ENCODE measurements at places on chromosomes 3 and 15.

DNA sequence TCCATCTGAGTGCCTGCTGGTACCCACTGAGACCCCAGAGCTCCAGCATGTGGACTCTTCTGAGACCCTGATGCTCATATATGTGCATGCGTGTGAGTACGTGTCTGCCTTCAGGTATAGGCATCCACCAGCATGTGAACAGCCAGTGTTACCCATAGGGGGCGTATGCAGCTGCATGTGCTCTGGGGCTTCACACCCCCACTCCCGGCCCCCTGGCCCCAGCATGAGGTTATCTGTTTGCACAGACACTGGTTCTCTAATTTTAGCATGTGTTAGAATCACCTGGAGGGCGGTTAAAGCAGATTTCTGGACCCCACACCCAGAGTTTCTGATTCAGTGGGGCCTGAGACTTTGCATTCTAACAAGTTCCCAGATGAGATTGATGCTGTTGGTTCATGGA lies 824 bp upstream of the CILP start:
- DNase-seq, result no peak

DNA sequence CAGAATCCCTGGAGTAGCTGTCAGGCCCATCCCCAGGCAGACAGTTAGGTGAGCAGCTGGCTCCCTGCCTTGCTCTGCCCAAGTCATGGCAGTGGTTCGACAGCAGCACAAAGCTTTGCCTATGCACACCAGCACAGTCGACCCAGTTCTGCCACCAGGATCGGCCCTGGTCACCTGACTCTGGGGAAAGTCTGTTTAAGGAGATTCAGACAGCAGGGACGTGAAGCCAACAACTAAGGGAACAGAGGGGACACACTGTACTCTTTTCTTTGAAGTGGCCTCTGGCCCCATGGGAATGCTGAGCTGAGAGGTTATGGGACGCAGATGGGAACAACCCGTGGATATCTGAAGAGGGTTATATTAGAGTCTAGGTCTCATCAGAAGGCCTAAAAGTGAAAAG lies 134.8 kb downstream of the CHDH start:
- DNase-seq, result no peak

DNA sequence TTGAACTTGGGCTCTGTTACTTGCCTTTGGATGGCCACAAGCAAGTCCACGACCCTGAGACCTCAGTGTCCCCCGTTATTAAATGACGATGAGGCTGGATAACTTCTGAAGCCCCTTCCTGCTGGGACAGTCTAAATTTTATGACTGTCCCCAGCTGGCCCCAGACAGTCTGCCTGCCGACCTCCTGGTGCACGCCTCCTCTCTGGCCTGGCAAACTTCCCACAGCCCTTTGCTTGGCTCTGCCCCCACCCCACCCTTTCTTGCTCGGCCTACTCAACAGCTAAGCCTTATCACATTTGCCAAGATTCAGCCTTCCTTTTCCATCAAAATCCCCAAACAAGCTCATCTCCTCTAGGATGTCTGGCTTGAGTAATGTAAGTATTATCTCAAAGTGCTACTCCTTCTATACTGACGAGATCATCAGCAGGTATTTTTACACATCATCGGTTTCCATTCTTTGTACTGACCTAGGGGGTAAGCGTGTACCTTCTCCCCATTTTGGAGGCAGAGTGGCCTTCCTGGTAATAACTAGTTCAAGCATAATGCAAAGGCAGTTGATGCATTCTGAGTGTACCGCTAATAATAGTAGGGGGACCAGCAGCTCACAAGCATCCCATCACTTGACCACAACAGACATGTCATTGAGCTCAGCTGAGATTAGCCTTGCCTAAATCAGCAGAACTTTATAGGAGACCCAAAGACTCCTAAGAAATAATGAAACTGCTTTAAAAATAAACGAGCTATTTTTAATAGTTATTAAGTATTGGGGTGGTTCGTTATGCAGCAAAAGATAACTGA lies 120.8 kb upstream of the HACD2 start:
- no peak for DNase-seq

- DNase-seq, result no peak
These were observed 55.7 kb upstream of the APEH start for GRCh38 chr3:49618412-49618811.

GRCh38 chr3:12471241-12471640 lies 13.0 kb upstream of the TSEN2 start:
- peak; percentile 47 for DNase-seq

- no peak for DNase-seq
These were observed 463 bp downstream of the TERC start for GRCh38 chr3:169764312-169764881.

DNA sequence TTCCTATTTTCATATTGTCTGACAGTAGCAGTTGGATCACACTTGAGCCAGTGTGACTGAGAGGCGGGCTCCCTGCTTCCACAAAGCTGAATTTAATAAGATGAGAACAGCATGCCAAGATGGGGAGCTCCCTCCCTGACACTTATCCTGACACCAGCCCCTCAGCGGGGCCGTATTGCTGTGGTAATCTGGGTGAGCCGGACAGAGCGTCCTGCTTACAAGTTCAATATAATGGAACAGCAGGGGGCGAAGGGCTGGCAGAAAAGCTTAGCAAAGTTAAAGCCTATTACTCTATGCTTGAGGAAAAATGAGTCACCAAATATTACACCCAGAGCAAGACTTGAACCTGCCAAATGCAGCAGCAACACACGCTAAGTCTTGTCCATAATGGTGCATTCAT lies 163.8 kb upstream of the CMC1 start:
- no peak for DNase-seq

- no peak for DNase-seq
These were observed 48.5 kb downstream of the FNDC3B start for GRCh38 chr3:172087602-172088580.

DNA sequence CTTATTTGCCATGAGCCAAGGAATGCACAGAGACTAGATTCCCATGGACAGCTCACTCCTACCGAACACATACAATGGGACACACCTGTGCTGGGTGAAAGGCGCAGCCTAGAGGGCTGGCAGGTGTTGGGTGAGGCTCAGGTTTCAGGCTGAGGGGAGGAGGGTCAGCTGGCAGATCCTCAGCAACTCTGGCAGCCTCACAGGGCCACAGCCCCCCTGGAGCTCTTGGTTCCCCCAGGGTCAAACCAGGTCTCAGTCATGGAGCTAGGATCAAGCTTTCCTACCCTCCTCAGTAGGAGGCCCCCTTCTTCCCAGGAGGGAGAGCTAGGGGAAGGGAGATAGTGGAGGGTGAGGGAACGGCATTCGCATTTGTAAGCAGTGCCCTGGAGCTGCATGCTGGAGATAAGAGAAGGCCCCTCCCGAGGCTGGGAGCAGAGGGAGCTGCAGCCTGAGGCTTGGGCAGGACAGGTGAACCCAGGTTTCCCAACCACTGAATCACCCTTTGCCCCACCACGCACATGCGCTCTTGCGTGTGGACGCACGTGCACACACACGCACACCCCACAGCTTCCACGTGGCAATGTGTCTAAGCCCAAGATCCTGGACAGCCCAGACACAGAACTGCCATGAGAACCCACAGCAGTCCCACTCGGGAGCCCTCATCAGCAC lies 26.3 kb upstream of the TFRC start:
- DNase-seq, result no peak

- no peak for DNase-seq
These were observed 11.6 kb downstream of the LPP start for GRCh38 chr3:188165596-188165995.

GRCh38 chr3:115381573-115381912 lies 234.5 kb upstream of the ZBTB20 start:
- no peak for DNase-seq
